ENCODE measurements at places on chromosomes 4 and X.

DNA sequence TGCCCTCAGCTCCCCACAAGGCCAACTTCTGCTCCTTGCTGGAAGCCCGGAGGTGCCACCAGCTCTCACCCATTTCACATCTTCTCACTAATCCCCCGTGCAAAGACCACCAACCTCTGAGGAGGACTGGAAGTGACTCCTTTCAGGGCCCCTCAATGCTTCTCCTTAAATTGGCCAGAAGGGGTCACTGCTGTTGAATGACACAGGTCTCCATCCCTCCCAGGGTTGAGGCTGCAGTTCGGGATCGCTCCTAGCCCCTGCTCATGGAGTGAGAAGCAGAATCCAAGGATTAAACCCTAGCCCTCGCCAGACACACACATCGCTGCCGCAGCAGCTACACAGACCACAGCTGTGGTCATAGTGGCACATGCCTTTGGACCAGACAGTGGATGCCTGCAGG, 279.5 kb upstream of the TAPT1 start:
- no peak for DNase-seq

- DNase-seq, result no peak
Measured at GRCh38 chrX:10781847-10782530, 161.6 kb upstream of the MID1 start.

DNA sequence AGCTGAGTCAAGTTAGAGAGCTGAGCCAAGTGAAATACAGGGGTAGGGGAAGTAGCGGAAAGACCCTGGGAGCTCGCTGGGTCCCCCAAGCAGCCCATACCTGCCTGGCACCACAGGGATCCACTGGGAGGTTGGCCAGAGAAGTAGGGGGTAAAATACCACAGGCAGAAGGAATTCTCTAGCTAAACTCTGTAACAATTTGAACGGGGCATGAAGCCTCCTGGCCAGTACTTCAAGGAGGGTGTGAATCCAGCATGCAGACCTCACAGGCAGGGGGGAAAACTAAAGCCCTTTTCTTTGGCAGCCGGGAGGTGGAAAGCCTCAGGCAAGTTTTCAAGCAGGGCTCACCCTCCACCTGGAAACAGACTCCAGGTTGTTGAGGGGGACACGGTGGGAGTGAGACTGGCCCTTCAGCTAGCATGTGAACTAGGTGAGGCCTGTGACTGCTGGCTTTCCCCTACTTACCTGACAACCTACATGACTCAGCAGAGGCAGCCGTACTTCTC, 3.7 kb upstream of the UGT2A1 start:
- no peak for DNase-seq

- DNase-seq, result no peak
Measured at GRCh38 chrX:136761421-136761820, 19.3 kb downstream of the ARHGEF6 start.

GRCh38 chrX:40684092-40684491, 36.7 kb upstream of the CXorf38 start:
- no peak for DNase-seq

GRCh38 chr4:10783351-10783750, 98.8 kb upstream of the CLNK start:
- DNase-seq, result no peak

DNA sequence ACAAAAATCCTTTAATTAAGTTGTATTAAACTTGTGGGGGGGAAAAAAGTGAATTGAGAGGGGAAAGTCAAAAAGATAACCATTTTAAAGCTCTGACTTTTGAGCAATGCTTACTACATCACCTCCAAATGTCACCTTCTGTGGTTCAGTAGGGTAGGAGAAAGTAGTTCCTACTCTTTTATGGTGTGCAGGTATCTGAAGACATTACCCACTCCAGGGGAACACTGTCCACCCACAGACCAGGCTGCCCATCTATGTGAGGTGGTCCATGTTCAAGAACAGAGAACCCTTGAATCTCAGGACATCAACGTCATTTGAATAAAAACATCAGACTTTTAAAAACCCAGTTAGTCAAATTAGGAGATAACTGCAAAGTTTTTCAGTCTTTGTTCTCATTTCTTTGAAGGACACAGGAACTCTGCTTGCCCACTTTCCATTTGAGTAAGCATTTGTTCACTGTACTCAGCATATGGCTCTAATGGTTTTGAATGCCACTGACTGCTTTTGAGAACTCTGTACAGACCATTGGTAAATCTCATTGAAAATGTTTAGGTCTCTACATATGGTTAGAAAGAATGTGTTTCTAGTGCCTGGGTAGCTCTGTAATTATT, 18.4 kb downstream of the NMU start:
- DNase-seq, result no peak

- no peak for DNase-seq
Measured at GRCh38 chr4:153929675-153930074, 140.8 kb upstream of the SFRP2 start.

GRCh38 chr4:141771889-141772830, 135.8 kb downstream of the IL15 start:
- DNase-seq, result no peak

DNA sequence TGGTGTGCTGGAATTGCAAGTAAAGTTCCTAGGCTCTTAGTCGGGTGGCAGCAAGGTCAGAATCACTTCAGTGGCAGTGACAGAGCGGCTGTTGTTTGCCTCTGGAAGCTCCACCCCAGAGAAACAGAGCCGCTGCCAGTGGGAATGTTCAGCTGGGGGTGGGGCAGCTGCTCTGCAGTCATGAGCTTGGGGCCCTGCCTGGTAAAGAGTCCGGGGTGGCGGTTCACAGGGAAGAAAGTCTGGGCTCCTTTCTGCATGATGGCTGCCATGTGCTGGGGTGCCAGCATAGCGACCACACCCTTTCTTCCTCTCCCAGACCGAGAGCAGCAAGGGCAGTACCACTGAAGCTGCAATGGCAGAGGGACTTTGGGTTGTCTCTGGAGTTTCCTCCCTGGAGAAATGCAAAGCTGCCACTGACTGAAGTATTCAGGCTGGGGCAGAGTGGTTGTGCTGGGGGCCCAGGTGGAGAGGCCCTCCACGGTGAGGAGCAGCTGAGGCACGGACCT, 108.8 kb upstream of the CENPE start:
- no peak for DNase-seq

DNA sequence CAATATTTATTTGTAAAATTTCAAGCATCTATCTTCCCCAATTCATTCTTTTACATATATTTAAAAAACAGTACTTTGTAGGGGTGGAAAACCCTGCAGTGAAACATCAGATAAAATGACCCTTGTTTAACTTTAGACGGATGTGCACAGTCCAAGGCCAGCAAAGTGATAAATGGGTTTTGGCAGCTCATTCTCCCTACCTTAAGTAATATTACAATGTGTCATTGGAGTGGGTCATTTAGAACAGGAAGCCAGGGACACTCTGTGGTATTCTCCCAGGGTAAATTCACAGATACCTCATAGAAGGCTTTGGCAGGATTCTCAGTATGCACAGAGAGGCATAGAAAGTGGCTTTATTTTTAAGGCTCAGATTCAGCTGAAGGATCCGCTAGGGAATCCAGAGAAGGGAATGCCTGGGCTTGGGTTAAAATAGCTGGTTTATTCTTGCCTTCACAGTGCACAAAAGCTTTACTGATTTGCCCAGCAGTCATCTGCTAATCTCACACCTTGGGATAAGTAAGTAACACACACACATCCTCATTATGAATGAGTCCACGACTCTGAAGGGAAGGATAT, 206.7 kb downstream of the RASL11B start:
- no peak for DNase-seq

DNA sequence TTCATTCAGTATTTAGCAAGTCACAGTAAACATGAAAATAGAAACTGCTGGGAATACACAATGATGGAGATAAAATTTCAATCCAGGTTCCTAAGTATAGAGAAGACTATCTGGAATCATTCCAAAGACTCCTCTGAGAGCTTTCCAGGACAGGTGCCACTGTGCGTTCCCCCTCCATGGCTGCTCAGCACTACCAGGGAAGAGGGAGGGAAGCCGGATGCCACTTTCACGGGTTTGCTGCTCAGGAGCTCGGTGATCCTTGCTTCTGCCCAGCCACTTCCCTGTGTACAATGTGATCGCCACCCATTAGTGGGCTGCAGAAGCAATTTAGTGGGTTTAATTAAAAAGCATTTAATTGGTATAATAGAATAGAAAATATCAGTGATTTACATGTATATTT, 94.5 kb downstream of the FNIP2 start:
- DNase-seq, result peak; percentile 7

GRCh38 chr4:64272432-64272831, 136.8 kb downstream of the TECRL start:
- no peak for DNase-seq

- DNase-seq, result no peak
Measured at GRCh38 chrX:39759526-39760224, 338.1 kb downstream of the BCOR start.

- DNase-seq, result no peak
Measured at GRCh38 chrX:150767045-150767395, 73.8 kb downstream of the MTMR1 start.

GRCh38 chrX:47030339-47030738, 47.9 kb upstream of the RGN start:
- no peak for DNase-seq

GRCh38 chr4:121164291-121164690, at the start of gene TNIP3:
TNIP3 (minus strand) TSS chr4:121164321; CDS start chr4:121164125, 196 bp downstream.
- no peak for DNase-seq

GRCh38 chrX:42094218-42094617, 170.9 kb upstream of the CASK start:
- DNase-seq, result no peak

- DNase-seq, result no peak
Measured at GRCh38 chr4:35364321-35364870, 879.9 kb downstream of the ARAP2 start.

GRCh38 chr4:152165846-152166245, 370.0 kb downstream of the FBXW7 start:
- DNase-seq, result no peak

DNA sequence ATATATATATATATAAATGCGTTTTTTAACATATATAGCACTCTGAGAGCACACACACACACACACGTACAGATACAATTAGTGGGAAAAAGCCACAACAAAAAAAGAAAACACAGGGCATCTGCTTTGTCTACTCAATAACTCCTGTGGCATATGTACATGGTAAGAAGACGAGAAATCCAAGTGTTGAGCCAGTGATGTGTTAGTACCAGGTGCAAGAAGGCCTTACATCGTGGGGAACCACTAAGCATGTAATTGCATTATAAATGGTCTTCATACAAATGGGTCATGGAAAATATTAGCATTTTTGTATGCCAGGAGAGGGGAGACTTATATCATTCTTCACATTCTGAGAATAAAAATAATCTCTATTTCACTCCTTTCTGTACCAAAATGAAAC, 62.7 kb upstream of the FAM47B start:
- DNase-seq, result no peak

DNA sequence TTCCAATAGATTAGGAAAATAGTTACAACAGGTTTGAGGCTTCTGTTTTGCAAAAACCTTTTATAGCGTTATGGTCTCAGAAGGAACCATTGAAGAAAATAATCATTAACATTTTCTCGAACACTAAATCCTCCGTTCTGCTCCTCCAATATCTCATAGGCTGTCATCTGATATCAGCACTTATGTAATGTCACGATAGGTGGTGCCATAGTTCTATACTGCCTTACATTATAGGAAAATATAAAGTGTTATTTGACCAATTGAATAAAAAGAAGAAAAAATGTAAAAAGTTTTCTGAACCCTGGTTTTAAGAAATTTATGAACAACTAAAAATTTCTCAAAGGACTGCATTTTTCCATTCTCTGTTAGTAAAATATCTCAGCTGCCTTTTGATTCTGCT, 291.4 kb downstream of the RPA4 start:
- no peak for DNase-seq

DNA sequence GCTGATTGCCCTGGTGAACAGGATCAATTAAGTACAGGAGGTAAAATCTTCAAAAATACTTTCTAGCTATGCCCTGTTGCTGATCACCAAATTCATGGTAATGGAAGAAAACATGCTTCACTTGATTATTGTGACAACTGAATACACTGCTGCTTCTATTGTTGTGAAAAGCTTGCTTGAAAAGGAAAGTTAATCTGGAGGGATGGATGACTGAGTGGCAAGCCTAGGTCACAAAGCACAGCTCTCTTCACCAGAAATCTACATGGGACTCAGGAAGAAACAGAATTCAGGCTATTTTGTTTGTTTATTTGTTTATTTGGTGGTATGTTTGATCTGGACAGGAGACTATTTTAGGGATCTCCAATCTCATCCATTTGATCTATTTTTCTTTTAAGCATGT, 182.0 kb downstream of the MGST2 start:
- DNase-seq, result no peak

DNA sequence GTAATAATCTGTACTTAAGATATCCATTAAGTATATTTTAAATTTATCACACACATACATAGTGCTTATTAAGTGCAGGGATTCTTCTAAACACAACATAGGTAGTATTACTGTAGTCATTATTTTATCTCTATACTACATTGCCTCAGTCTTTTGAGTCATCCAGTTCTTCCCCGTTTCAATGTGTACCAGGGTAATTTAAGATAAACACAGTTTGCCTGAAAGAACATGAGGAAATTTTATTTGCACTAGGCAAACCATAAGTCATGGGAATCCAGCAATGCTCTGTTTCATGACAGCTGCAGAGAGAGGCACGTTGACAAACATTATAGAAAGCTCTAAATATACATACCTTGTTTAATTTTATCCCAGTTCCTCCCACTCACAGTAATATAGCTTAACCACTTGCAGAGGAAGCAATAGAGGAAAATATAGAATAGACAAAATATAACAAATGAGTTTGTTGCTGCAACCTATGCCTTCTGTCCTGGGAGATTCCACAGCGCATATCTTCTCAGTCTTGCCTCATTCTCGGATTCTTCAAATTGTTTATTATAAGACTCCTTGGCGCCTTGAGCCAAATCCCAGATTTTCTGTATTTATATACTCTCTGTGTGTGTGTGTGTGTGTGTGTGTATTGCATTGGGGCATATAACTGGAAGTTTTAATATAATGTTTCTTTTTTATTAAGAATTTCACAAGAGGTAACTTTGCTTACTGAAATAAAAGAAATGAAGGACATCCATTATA, 258.6 kb downstream of the FAM133A start:
- no peak for DNase-seq

DNA sequence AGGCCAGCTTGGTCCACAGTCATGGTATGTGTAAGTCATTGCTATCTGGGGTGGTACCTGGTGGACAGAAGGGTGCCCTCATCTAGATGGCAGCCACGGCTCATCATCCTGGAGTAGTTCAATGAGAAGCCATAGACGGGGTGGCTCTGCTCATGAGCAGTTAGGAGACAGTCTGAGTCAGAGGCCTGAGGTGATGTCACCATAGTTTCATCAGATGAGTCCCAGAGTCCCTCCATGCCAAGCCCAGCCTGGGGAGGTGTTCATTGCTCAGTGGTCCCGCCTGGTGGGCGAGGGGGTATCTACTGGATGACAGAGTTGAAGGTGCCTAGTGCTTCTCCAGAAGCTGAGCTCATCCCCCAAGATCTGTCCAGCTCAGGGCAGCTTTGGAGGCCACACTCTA, 49.8 kb downstream of the DLG3 start:
- no peak for DNase-seq
